ENCODE measurements at places on chromosomes 2 and 18. TPM values are rescaled to one million over a fixed set of nuclear protein-coding genes. Genes with fewer than 3 reads are reported as not detected.

The GATA6 gene
- total RNA-seq = 10.9 TPM

The HOXD4 gene
- total RNA-seq = not detected

The LRRC30 gene
- not detected for total RNA-seq

The LIPG gene
- 11.0 TPM for total RNA-seq

The SCYGR5 gene
- total RNA-seq = not detected

The EFHD1 gene
- total RNA-seq = 18.8 TPM

The FTCDNL1 gene
- 0.45 TPM for total RNA-seq

The CRIM1 gene
- total RNA-seq = 180 TPM

The ASB1 gene
- 30.6 TPM for total RNA-seq

The GALNT5 gene
- total RNA-seq = 2.2 TPM

The SERPINB7 gene
- 18.0 TPM for total RNA-seq

The PLEKHH2 gene
- 1.1 TPM for total RNA-seq

The SULT1C3 gene
- total RNA-seq = not detected

The CCL20 gene
- total RNA-seq = not detected

- DNase-seq = no peak
These were observed 279.6 kb downstream of the CYRIA start for GRCh38 chr2:16386031-16386430.

DNA sequence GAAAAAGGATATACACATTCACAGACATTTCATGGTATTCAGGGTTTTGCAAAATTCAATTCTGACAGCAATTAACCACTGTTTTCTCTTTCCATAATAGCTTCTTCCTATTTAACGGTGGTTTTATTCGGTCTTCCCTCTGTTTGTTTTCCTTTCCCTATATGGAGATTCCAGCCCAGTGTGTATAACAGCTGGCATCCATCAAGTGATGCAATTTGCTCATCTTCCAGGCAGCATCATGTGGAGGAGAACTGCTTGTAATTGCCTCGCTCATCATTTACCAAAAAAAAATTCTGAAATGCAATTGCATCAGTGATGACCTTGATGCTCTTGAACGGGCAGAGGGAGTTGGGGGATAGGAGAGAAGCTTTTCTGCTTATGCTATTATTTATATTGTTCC lies 165.9 kb upstream of the PGAP1 start:
- DNase-seq = peak; percentile 69

GRCh38 chr18:7038330-7038851 lies 79.2 kb downstream of the LAMA1 start:
- DNase-seq = peak; percentile 97

DNA sequence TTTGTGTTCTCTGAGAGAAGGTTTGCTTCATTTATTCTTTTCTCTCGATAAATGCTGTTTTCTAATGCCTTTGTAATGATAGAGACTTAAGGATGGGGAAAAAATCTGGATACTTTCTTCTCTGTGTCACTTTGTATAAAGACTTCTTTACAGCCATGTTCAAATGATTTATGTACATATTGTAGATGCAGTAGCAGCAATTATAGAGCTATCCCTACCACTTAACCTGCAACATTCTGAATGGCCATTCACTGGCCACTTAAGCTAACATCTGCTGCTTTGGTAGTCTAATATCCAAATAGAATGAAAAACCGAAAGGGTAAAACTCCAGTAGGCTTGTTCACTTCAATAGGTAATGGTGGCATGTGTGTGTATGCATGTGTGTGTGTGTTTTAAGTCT lies 97.8 kb downstream of the CSRNP3 start:
- no peak for DNase-seq

- DNase-seq = peak; percentile 98
These were observed at the start of gene RASGRP3 for GRCh38 chr2:33476131-33476792. TSS of gene RASGRP3 (plus strand) at chr2:33476649. CDS start at chr2:33515137, 38,488 bp downstream.

DNA sequence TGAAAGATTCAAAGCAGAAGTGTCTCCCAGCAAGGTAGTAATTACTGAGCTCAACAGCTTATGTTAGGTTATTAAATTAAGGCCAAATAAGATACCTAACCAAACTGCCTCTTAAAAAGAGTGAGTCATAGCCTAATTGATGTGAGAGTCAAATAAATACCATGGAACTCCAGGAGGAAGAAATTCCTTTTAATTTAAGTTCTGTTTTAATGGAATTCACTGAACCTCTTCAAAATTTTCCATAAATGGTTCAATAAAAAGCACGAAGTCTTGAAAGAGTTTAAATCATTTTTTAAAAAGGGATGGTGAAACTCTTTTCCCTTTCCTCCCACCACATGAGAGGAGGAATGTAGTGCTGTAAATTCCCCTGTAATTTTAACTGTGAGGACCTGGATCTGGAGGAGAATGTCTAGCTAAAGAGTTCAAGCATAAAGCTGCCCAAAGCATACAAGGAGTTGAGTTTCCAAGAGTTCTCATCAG lies 180.8 kb upstream of the MMADHC start:
- DNase-seq = peak; percentile 52

- DNase-seq = no peak
These were observed 17.2 kb upstream of the CTDP1 start for GRCh38 chr18:79662439-79662838.

- DNase-seq = no peak
These were observed 203.4 kb upstream of the TNP1 start for GRCh38 chr2:217063238-217063755.

DNA sequence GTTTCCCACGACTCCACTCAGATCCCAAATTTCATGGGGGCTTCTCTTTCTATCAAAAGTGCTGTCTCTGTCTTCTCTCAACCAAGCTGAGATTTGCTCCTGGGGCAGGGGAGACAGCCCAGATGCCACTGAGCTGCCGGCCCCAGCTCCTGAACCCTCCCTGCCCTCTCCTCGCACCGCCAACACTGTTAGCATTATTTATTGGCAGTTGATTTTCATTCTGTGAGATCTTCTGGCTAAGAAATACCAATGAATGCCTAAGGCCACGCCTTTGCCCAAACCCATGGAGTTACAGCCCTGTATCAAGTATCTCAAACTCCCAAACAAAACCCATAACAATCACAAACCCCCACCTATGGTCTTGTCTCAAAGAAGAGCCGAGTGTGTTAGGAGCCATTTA lies 153.0 kb upstream of the TWIST2 start:
- DNase-seq = no peak

DNA sequence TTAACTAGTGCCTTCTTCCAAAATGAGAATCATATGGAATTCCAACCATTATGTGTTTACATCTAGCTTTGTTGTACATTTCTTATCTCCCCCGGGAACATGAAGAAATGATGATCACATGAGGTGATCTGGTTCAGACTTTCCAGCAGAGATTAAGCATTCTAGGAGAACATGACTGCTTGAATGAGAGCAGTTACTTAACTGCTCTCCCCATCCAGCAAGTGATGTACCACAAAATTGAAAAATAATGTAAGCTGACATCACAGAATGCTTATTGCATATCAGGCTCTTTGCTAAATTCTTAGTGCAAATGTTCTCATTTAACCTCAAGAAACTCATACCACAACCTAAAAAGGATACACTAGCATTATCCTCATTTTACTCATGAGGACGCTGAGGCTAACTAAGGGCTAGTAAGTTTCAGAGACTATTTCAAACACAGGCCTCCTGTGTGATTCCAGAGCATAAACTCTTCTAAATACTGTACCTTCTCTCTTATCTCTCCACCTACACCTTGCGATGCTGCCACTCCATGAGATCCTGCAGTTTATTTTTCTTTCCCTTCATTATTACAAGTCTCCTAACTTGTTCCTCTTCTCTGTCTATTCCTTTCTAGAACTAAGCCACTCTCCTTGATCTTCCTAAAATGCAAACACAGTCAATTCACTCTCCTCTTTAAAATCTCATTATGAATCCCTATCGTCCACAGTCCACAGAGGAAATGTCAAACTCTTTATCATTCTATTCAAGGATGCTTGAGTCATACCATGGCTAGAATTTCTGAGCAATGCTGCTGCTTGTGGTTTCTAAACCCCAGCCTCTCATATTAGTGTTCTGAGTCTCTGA lies 1224.8 kb upstream of the ZEB2 start:
- peak; percentile 99 for DNase-seq

- no peak for DNase-seq
These were observed 139.5 kb downstream of the MYO5B start for GRCh38 chr18:50055488-50055887.

DNA sequence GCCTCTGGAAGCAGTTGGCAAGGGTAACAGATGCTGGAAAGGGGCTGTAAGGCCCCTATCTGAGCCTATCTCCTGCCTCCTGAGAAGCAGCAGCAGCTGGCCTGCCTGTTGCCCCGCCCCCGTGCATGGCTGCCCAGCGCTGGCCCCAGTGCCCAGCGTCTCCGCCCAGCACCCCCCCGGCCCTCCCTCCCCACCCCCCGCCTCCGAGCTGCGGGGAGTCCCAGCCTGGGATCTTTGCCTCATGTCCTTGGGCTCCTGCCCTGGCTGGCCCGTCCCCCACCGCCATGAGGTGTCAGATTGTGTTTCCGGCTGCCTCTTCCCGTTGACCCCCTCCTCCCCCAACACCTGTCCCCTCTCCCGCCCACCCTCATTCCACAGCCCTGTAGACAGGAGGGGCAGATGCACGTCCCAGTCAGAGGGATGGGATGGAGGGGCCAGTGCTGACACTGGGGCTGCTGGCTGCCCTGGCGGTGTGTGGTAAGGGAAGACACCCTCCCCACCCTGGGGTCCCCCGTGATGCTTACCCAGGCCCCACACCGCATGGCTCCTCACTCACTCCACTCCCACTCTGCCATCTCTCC lies at the start of gene CHRND:
Gene CHRND, plus strand, starts transcription at position 370 of the 581 bp plus-strand sequence. Its CDS starts 56 bp downstream, at position 426.
- DNase-seq = no peak

DNA sequence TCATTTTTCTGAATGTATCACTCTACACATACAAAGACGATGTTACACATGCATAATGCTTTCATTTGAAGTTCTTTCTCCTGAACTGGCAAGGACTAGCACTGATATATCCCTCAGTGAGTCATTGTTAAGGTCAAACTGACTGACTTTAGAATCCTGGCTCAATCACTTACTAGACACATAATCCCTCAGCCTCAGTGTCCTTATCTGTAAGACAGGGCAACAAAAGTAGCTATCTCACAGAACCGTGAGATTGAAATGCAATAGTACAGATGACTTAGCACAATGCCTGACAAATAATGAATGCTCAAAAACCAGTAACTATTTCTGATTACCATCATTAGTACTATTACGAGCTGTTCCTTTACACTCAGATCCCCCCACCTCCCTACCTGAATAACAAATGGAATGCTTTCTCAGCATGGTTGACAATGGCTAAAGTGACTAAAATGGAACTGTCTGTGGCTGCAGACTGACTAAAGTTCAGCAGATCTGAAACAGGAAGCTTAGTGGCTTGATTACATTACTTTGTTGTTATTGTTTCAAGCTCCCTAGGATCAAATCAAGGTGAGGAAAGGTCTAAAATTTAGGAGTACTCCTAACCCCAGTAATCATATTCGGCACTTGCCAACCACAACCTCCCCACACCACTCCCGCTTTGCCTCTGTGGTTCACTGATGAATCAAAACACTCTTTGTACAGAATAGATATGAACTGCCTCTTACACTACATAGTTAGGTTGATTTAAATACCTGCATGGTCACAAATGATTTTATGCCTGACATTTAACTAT lies 35.8 kb upstream of the CACNB4 start:
- DNase-seq = peak; percentile 49

DNA sequence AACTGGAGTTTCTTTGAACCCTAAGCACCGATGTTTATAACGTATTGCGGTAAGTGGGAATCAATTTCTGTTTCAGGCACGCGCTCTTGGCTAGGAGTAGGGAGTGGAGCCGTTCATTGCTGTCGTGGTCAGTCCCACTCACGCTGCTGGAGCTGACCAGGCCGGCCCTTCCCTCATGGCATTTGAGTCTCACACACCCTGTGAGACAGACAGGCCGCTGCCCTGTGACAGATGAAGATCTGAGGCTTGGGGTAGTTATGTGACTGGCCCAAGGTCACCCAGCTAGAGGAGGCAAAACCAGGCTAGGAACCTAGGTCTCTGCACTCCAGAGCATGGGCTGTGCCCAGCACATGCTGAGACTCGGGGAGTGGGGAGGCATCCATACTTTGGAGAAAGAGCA lies 2.9 kb upstream of the CIDEA start:
- DNase-seq = no peak

- DNase-seq = no peak
These were observed 127.4 kb downstream of the PLCL1 start for GRCh38 chr2:197931661-197932312.

- peak; percentile 8 for DNase-seq
These were observed 85.3 kb upstream of the TWSG1 start for GRCh38 chr18:9249254-9249653.

DNA sequence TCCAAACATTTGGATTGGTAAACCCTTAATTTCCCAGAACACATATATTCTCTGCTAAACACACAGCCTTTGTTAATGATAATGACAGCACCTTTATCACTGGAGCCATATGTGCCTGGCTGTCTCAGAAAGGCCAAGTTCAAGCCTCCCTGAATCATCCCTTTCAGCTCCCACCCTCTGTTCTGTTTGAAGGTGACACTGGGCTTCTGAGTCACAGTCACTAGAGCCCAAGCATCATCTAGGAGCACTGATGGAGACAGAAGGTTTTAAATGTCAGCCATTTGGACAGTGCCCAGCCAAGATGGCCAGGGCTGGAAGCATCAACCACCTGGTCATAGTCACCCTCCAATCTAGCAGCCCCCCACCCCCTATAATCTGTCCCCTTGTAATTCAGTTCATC lies 80.6 kb downstream of the NRP2 start:
- no peak for DNase-seq

GRCh38 chr2:9030841-9031240 lies 27.4 kb upstream of the MBOAT2 start:
- DNase-seq = no peak

DNA sequence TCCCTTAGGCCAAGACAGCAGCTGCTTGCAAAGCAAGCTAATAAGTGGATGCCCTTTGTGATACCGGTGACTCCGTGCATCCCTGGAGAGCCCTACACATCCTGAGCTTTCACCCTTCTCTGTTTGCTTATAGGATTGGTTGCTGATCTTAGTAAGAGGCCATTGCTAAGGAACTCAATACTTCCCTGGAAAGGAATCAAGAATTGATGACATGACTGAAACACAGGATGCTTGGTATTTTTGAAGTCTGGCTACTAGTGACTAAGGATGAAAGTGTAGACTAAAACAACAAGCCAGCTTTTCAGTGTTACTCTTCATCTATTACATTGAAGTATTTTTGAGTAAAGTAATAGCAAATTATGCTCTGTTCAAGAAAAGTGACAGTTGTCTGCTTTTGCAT lies 123.0 kb upstream of the SERPINE2 start:
- peak; percentile 83 for DNase-seq

- DNase-seq = no peak
These were observed 276.3 kb downstream of the SETBP1 start for GRCh38 chr18:44957025-44957424.
